A549 (cell line): ENCODE measurements at places on chromosomes 5 and 9. TPM values are rescaled to one million over a fixed set of nuclear protein-coding genes. Genes with fewer than 3 reads are reported as not detected.

The PSD2 gene
- polyA plus RNA-seq = 0.03 to 0.05 TPM (median 0.03 TPM) in 3 replicates

The LCN12 gene
- 2.8 to 3.6 TPM (median 3.0 TPM) in 3 replicates for polyA plus RNA-seq

The GLE1 gene
- 30.2 to 31.5 TPM (median 30.3 TPM) in 3 replicates for polyA plus RNA-seq

The TAS2R1 gene
- not detected in 3 replicates for polyA plus RNA-seq

The OR13J1 gene
- polyA plus RNA-seq = not detected in 3 replicates

The CA9 gene
- polyA plus RNA-seq = 2.5 to 5.6 TPM (median 4.5 TPM) in 3 replicates

The RLN2 gene
- polyA plus RNA-seq = 0.34 to 0.66 TPM (median 0.38 TPM) in 3 replicates

DNA sequence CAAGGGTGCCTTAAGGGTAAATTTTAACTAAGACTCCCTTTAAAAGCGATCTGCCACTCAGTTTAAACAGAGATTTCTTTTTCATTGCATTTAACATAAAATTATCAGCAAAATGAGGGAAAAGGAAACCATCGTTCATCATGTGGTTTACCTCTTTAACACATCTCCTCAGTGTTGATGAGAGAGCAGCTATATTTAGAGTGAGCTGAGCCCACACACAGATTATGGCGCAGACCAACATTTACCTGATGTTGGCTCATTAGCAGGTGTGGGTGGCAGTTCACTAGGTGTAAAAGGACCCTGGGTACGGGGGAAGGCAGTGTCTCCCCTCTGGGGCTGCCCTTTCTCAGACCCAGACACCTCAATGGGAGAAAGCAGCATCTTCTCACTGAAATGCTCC lies 149.8 kb downstream of the ENTREP1 start:
- no peak for DNase-seq

- no peak for DNase-seq
These were observed 154.1 kb downstream of the SNX18 start for GRCh38 chr5:54671681-54672080.

GRCh38 chr5:146529984-146530383 lies 14.0 kb upstream of the GPR151 start:
- no peak for DNase-seq

DNA sequence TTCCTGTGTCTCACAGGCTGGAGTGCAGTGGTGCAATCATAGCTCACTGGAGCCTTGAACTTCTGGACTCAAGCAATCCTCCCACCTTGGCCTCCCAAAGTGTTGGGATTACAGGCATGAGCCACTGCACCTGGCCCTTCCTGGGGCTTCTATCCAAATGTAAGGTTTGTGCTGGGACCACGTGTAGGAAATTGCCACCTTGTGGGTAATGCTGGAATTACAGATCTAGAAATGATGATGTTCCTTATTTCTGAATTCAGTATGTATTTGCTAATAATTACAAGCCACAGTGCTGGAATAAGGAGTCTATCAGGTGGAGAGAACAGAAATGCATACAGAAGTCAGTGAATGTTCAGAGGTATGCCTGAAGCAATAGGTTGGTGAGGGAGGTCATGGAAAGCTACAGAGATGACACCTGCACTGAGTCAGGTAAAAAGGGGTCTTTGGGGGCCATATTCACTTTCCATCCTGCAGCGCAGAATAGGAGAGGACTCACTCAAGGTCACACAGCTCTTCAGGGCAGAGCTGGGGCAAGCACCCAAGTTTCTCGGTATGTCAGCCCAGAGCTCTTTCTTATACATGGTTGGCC lies 8.8 kb upstream of the IGFBPL1 start:
- peak; percentile 34 for DNase-seq

- no peak for DNase-seq
These were observed 1.9 kb downstream of the FRMD3 start for GRCh38 chr9:83536332-83536731.

DNA sequence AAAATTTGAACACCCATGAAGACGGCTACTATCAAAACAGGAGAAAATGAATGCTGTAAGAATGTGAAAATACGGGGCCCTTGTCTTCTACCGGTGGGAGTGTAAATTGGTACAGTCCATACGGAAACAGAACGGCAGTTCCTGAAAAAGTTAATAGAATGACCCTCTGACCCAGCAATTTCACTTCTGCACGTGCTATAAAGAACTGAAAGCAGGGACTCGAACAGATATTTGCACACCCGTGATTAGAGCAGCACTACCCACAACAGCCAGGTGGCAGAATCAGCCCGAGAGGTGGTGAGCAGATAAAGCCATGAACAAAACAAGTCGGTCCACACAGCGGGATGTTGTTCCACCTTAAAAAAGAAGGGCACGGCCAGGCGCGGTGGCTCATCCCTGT lies 22.6 kb upstream of the SLC12A7 start:
- no peak for DNase-seq

DNA sequence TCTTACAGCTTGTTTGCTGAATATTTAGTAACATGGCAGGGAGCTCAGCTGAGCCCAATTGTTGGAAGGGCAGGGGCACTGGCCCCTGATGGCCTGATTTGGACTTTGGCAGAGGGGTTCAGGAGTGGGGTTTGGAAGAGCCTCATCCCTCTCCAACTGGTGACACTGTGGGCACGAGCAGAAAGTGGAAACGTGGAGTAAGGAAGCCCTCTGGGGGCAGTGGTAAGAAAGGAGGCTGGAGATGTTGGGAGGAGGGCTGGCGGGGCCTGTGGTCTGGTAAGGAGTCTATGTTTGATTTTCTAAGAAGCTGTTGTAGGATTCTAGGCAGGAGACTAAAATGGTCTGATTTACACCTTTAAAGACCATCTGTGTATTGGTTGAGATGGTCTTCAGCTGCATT lies 208.9 kb downstream of the HSPA4 start:
- no peak for DNase-seq

DNA sequence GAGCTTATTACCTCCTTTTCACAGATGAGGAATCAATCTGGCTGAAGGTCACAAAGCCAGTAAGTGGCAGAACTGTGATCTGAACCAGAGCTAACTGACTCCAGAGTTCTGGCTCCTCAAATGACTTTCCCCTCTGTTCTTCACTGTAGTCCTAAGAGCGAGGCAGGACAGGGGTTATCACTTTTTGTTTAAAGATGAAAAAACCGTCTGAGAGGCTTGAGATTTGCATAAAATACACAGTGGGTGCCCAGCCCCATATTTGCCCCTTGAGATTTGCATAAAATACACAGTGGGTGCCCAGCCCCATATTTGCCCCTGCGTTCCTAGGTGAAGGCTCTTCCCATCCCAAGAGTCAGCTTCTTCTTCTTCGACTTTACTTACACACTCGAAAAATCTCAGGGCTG lies 667 bp downstream of the FBXO10 start:
- DNase-seq = no peak

GRCh38 chr9:124551472-124552272 lies 44.5 kb upstream of the NR5A1 start:
- peak; percentile 66 for DNase-seq

GRCh38 chr9:72290311-72290710 lies 74.7 kb downstream of the ZFAND5 start:
- no peak for DNase-seq

DNA sequence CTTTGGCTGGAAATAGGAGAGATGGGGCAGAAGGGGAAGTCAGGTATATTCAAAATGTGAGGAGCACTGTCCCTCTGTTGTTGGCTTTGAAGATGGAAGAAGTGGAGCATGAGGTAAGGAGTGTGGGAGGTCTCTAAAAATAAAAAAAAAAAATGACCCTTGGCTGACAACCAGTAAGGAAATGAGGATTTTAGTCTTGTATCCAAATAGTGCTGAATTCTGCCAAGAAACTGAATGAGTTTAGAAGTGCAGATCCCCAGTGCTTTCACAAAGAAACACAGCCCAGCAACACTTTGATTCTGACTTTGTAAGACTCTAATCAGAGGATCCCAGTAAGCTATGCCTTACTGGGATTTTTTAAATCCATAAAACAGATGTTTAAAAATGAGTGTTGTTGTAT lies 367.9 kb downstream of the CYLC2 start:
- no peak for DNase-seq

DNA sequence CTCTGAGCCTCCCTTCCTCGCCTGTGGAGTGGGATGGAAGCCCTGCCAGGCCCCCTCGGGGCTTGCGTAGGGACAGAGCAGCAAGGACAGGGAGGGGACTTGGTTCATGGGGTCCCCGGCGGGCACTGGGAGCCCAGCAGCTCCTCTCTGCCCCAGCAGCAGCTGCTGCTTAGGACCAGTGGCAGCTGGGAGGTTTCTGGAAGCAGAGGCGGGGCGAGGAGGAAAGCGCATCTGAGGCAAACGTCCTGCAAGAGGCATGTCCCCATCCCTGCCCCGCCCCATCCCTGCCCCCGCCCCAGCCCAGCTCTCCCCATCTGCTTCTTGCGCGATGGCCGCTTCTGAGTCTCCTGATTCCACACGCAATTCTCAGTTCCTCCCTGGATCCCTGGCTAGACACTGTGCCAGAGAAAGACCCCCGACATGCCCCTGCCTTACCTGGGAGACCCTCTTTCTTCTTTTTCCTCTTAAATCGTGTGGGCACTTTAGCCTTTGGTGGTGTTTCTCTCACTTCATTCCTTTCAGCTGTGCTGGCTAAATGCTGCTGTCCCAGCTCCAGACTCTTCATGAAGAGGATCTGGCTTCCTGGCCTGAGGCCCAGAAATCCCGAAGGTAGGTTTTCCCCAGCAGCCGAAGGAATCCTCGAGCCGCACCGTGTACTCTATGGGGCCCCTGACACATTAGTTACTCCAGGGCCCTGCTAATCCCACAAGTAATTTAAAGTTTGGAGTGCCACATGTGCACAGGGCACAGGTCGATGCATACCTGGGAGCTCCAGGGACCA lies 4.4 kb upstream of the OR2S2 start:
- DNase-seq = no peak

DNA sequence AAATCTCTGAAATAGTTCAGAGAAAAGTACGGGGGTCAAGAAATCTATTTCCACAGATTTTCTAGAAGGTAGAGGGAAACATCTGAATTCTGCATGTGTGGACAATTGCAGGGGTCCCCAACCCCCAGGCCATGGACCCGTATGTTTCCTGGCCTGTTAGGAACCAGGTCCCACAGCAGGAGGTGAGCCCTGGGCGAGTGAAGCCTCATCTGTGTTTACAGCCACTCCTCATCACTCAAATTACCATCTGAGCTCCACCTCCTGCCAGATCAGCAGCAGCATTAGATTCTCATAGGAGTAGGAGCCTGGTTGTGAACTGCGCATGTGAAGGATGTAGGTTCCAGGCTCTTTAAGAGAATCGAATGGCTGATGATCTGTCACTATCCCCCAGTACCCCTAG lies 200.5 kb upstream of the EDIL3 start:
- DNase-seq = no peak

DNA sequence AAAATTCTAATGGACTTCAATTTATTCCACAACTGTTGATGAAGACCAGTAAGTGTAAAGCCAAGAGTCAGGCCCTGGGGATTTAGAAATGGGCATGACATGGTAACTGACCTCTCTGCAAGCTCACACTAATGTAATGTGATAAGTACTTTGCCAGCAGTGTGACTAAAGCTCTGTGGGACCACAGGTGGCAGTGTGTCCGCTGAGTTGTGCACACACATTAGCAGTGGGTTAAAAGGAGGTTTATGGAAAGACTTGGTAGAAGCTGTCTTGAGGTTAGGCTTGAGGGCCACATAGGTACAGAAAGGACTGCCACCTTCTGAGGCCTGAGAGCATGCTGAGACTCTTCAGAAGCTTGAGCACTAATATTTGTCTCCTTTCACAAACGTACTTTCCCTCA lies 67.6 kb downstream of the UBAP1 start:
- no peak for DNase-seq

GRCh38 chr9:84799251-84799650 lies 129.7 kb downstream of the NTRK2 start:
- no peak for DNase-seq

DNA sequence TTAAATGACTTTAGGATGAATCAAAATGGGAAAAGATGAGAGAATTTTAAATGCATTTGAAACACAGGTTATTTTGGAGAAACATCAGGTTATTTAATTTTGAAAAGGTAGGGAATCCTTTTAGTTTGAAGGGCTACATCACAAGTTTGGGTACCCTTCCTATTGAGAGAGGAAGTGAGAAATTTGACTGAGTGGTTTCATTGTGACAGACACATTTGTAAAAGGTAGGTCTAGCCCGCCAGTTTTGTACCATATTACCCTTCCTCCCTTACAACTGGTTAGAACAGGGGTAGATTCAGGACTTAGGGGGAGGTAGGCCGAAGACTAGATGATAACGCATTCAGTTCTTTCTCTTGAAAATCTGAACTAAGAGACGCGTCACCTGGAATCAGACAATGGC lies 464.2 kb downstream of the EBF1 start:
- no peak for DNase-seq

DNA sequence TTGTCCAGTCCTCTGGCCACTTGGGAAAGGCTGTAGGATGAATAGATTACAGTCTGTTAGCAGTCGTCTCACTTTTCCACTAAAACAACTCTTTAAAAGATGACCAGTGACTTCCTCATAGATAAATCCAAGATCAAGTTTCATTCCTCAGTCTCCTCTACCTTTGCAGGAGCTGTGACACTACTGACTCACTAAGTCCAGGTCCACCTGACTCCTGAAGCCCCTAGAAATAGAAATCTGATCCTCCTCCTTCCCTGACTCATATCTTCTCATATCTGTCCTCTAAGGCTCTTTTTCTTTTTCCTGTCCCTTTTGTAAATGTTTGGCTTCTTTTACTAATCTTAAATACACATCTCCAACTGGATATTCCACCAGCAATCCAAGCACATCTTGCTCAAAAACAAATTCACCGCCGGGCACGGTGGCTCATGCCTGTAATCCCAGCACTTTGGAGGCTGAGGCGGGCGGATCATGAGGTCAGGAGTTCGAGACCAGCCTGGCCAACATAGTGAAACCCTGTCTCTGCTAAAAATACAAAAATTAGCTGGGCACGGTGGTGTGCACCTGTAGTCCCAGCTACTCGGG lies 2.6 kb downstream of the CCDC125 start:
- no peak for DNase-seq

GRCh38 chr5:15501091-15501791 lies 1.3 kb downstream of the FBXL7 start:
- DNase-seq = peak; percentile 13

DNA sequence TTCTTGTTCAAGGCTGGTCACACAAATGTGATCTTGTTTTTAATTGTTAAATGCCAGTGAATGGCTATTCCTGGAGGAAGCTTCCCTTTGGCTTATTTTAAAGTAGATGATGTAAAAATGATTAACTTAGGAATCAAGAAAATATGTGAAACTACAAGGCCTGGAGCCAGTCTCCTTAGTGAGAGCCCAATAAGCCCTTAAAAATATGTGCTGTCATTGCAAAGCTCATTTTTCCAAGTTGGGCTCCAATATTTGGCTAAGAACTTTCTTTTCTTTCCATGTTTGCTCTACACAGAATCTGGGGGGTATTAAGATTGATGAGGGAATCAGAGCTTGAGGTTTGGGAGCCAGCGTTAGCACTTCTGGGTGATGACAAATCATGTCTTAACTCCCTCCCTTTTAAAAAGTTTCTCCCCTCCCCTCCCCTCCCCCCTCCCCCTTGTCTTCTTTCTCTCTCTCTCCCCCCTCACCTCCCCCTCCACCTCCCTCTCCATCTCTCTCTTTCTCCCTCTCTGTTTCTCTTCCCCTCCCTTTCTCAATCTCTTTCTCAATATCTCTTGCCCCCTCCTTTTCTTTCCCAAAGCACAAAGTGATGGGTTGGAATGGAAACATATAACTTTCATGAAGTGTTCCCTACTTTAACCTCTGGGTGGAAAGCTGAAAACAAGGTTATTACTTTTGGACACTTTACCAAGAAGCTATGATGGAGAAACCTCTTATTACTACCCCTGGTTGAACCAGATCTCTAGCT lies 86.0 kb downstream of the FBXL7 start:
- DNase-seq = no peak

- no peak for DNase-seq
These were observed 7.6 kb downstream of the SVEP1 start for GRCh38 chr9:110571801-110572483.

- DNase-seq = no peak
These were observed 124.8 kb downstream of the FRMD3 start for GRCh38 chr9:83413367-83413766.

GRCh38 chr9:70677055-70677735 lies 262.7 kb upstream of the KLF9 start:
- DNase-seq = no peak
